ENCODE measurements at places on chromosomes 3 and 15. TPM values are rescaled to one million over a fixed set of nuclear protein-coding genes. Genes with fewer than 3 reads are reported as not detected.

NPRL2 gene
- 22.1 TPM for total RNA-seq

EXD1 gene
- not detected for total RNA-seq

ABHD14A gene
- total RNA-seq, result 12.8 TPM

STRA6 gene
- total RNA-seq, result 0.06 TPM

COL6A6 gene
- 0.40 TPM for total RNA-seq

HACD2 gene
- total RNA-seq, result 16.7 TPM

CHRD gene
- total RNA-seq, result 2.4 TPM

PLCL2 gene
- 8.1 TPM for total RNA-seq

TMEM158 gene
- 5.4 TPM for total RNA-seq

Measured in aortic smooth muscle cell (primary cell).